ENCODE measurements at places on chromosomes 6 and 20. TPM values are rescaled to one million over a fixed set of nuclear protein-coding genes. Genes with fewer than 3 reads are reported as not detected.
A peak's percentile ranks its signal among the peaks of the same experiment; 100 is the strongest.

Gene MAP7
- 3.1 TPM for total RNA-seq

- H3K27ac ChIP-seq: no peak overlapping the region
- no peak overlapping the region for H3K4me3 ChIP-seq
- no peaks in the 10 kb centered on the region for H3K27me3 ChIP-seq
- H3K4me1 ChIP-seq: peaks cover 12% of the 10 kb centered on the region
These were observed 609.8 kb downstream of the RFPL4B start for GRCh38 chr6:112956696-112957535.

DNA sequence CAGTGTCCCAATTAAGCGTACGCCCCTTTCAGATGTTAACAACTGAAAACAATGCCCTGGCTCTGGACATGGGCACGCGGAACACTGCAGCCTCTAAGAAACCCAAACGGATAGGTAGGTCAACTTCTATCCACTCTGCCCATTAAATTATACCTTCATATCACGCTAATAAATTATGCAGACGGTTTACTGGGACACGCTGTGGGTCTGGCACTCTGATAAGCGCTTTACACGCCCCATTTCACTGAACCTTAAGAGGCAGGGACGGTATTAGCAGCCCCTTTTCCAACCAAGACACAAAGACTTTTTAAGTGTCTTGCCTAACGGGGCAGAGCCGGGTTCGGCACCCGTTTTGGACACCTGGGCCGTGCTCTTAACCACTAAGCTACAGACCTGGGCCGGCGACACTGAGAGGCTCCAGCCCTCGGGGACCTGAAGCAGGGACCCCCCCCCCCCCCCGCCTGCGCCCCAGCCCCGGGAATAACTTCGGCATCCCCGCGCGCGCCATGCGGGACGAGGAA, 744 bp downstream of the STAU1 start:
- no peaks in the 10 kb centered on the region for H3K27me3 ChIP-seq
- no peak for DNase-seq
- H3K4me1 ChIP-seq: peaks cover 56% of the 10 kb centered on the region
- H3K27ac ChIP-seq: peak overlapping the region; percentile 96
- no peaks in the 10 kb centered on the region for H3K36me3 ChIP-seq
- peak overlapping the region; percentile 87 for H3K4me3 ChIP-seq

DNA sequence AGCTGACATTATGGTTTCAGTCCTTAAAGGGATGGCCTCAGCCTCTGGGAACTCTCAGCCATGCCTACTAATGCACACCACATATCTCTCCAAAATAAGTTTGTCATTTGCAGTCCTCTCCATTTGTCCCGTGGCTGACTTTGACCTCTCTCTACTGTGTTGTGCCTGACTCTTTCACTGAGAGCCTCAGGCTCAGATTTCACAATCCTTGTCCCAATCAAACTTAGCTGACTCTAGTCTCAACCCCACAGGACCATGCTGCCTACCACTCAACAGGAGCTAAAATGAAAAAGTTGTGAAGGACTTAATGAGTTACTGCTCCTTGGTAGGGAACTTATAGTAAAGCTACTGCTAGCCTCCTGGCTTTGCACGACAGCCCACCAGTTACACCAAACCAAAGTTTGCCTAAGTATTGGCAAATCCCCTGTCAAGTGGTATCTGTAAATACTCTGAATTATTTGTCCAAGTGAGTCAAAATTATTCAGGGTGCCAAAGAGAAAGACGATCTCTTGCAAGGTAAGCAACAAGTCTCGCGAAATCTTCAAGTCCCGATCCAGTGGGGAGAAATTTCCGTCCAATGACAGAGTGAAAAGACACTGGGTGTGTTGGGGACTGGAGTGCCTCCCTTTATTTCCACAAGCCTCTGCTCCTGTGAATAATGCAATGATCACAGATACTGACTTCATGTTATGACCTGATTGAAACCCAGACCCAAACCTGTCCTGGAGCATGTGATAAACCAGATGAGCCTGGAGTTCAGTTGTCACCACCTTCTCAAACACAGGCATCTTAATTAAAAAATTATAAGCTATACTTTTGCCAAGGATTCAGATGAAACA, 124.4 kb upstream of the FOXQ1 start:
- no peak overlapping the region for H3K27ac ChIP-seq
- peaks cover 64% of the 10 kb centered on the region for H3K27me3 ChIP-seq
- DNase-seq: no peak

- DNase-seq: no peak
- H3K4me1 ChIP-seq: peaks cover 5% of the 10 kb centered on the region
- H3K27ac ChIP-seq: no peak overlapping the region
These were observed 187.3 kb upstream of the FOXA2 start for GRCh38 chr20:22771706-22772105.
